ENCODE measurements at places on chromosomes 5 and 9.

GRCh38 chr9:4984621-4985385 is at the start of gene JAK2:
Gene JAK2, plus strand, starts transcription at chr9:4985272. Its CDS starts 36,716 bp downstream, at chr9:5021988.
- peak; percentile 92 for DNase-seq

- DNase-seq, result no peak
Measured at GRCh38 chr5:95779611-95780010, 42.9 kb downstream of the GLRX start.

DNA sequence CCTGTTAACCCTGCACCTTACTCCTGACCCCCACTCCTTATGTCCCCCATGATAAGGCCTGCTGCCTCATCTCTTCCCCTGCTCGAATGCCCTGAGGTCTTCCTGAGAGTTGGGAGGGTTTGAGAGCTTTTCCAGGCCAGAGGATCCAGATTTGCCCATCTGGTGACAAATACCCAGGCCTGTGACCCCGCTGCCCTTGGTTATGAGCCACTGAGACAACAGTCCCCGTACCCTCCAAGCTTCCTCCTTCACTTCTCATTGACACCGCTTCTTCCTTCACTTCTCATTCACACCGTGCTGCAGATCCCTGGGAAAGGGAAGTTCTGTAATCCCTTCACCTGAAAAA is 593 bp downstream of the GM2A start:
- no peak for DNase-seq

- DNase-seq, result no peak
Measured at GRCh38 chr5:122030251-122030650, 47.8 kb downstream of the LOX start.

DNA sequence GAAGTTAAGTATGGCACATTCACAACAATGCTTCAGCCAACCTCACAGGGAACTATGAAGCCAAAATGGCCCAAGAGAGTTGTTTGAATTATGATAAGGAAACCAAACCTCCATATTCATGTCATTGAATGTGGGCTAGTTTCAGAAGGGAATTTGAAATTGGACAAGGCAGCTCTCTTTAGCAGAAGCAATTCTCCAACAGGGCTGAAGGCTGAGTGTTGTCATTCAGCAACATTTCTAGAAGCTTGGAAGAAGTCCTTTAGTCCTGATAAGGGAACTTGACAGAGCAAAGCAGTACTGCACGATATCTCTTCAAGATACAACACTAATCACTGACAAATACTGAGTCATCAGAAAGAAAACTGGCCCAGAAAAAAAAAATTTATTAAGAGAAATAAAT is 115.4 kb downstream of the SLC25A46 start:
- no peak for DNase-seq

DNA sequence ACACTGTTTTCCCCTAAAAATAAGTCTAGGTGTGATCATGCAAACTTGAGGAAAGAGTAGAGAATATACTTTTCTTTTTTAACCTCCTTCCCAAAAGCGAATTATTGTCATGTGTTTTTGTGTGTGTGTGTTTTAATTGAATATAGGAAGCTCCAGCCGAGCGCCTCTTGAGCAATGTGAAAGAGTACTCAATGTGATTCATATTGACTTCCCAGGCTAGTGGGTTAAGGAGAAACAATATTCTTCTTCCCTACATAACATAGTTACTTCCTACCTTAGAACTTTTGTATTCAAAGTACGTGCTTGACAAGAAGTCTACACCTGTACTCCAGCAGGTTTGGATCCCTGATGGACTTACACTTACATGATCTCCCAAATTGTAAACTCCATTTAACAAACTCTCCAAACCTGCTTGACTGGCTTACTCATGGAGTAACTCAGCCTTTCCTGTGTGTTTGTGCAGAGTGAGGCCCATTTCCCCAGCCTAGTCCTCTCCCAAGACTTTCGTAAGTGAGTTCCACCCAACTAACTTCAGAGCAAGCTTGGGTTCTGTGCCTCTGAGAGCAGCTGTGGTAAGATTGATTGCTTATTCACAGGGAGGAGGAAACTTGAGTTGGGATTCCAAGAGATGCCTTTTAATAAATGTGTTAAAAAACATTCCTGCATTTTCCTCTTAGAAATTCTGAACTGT is 9.3 kb downstream of the SLC28A3 start:
- no peak for DNase-seq

GRCh38 chr9:86424251-86424891 is 70.2 kb upstream of the TUT7 start:
- DNase-seq, result no peak

DNA sequence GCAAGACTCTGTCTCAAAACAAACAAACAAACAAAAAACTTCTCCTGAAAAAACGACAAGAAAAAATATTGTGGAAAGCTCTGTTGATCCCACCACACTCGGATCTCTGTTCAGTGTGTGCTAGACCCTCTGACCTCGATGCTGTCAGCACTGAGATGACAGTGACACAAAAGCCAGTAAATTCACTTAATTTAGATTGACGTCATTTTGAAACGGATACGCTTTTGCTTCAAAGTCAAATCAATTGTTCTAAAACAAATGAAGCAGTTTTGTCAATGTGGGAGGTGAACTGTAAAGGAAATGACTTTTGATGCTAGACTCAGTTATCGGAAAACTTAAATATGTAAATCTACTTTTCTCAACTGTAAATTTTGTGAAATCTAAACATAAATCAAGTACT is 26.6 kb downstream of the CCT5 start:
- no peak for DNase-seq

- no peak for DNase-seq
Measured at GRCh38 chr5:135890296-135890695, 5.3 kb downstream of the IL9 start.

DNA sequence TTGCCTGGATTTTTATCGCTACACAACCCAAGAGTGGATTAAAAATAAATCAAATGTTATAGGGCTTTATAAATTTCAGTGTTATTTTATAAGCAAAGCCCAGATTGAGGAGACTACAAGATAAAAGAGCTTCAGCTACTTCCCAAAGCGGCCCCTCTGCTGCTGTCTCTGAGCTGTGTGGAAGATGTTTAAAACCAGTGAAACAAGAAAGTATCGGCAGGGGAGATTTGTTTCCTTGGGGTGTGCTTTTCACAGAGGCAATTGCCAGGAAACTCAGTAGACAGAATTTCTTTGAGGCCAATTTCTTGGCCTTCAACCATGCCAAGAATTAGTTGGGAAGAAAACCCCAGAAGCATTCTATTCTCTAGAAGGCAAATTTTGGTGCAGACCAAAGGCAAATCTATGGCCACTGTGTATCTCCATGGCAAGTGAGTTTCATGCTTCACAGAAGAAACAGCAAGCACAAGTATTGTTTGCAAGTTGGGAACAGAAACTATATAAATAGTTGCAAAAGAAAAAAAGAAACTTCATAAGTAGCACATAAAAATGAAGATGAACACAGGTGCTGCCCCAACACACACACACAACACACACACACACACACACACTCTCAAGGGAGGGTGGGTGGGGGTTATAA is 197.2 kb downstream of the PARP8 start:
- no peak for DNase-seq

DNA sequence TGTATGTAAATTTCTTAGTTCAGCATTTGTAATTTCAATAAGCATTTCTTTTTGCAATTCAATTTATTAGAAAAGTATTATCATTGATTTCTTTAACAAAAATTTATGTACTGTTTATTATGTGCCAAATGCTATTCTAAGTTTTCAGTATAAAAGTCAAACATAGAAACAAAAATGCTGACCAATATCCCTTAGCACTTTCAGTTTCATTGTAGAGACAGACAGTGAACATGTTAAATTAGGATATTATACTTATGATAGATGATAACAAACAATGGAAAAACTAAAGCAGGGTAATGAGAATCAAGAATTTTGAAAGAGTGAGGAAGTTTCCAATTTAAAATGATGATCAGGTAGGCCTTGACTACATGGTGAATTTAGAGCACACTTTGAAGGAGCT is 1106.0 kb downstream of the TAF11L14 start:
- no peak for DNase-seq

- no peak for DNase-seq
Measured at GRCh38 chr5:139930406-139930805, 112.7 kb downstream of the NRG2 start.

GRCh38 chr9:36336131-36336907 is 63.8 kb downstream of the RNF38 start:
- no peak for DNase-seq

GRCh38 chr5:88183255-88183654 is 85.4 kb downstream of the TMEM161B start:
- no peak for DNase-seq

DNA sequence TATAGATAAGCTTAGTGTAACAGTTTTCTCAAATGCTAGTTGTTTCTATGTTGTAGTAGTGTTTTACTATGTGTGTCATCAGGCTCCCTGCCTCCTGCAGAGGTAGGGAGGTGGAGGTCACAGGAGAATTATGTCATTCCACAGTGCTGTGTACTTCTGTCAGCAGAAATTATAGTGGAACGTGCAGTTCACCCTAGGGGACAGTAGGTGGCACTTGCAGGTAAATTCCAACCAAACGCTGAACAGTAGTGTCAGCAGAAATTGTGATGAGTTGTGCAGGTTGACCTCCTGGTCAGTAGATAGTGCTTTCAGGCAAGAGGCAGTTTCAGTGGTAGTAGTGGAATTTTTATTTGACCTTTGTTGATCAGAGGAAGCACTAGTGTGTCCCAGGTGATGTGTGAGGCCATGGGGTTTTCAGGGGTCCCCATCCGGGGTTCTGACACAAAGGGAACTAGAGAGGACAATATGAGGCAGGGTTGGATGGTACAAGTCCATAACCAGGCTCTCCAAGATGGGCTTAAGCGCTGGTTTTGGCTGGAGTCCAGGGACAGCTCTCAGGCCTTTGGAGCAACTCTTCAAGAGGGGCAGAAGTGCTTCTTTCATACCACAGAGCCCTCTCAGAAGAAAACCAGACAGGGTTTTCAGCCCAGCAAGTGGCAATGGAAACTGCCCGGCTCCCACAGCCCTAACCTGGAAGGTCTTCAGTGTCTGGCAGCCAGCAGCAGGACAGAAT is 402.9 kb downstream of the CYLC2 start:
- peak; percentile 41 for DNase-seq

- DNase-seq, result no peak
Measured at GRCh38 chr5:144712090-144712489, 541.4 kb downstream of the KCTD16 start.

GRCh38 chr9:76634356-76635054 is 129.7 kb upstream of the PCA3 start:
- DNase-seq, result no peak

All from COR-L47 (cell line).